ENCODE measurements at places on chromosomes 4 and X.

DNA sequence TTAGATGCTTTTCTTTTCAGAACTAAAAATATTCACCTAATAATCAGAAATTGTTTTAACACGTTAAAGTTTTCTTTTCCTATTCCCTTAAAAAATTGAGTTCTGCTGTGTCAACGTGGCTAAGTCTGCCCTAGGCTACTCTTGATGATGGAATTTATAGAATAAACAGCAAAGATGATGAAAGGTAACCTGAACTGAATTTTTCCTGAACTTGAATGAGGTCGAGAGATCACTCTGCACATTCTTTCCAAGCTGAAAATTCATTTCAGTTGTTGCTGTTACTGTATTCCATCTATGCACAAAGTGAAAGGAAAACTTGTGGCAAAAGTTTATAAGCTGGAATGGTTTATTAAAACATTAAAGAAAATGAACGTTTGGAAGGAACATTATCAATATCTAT is 245.9 kb upstream of the GIMD1 start:
- DNase-seq, result no peak

DNA sequence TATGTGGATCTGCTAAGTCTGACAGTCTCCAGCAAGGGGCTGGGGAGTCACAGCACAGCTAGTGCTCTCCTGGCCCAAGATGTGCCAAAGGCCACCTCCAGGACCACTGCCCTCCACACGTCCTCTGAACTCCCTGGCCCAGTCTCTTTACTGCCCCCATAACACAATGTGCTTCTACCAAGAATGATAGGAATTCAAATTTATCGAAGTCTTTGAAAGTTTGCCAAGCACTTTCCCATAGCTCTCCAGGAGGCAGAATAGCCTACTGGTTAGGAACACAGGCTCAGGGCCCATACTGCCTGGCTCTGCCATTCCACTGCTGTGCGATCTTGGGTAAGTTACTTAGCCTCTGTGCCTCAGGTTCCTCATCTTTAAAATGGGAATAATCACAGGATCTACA is 86.7 kb downstream of the NHSL2 start:
- no peak for DNase-seq

DNA sequence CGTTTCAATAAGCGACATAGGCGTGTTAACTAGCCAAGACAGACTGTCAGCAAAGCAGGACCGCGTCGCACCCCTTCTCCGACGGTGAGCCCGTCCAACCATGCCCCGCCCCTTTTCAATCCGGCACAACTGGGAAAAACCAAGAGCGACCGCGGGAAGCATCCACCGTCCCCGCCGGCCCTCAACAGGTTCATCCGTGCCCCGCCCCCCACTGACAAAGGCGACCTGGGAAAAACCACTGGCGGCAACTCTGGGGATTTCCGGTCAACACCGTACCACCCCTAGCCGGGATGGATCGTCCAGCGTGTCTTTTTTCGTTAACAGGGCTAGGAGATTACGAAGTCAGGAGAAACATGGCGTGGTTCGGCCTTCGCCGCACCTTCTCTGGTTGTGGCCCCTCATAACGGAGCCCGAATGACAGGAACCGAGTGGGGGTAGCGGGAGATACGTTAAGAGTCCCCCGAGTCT is 377 bp downstream of the TIMM17B start:
- DNase-seq, result no peak

DNA sequence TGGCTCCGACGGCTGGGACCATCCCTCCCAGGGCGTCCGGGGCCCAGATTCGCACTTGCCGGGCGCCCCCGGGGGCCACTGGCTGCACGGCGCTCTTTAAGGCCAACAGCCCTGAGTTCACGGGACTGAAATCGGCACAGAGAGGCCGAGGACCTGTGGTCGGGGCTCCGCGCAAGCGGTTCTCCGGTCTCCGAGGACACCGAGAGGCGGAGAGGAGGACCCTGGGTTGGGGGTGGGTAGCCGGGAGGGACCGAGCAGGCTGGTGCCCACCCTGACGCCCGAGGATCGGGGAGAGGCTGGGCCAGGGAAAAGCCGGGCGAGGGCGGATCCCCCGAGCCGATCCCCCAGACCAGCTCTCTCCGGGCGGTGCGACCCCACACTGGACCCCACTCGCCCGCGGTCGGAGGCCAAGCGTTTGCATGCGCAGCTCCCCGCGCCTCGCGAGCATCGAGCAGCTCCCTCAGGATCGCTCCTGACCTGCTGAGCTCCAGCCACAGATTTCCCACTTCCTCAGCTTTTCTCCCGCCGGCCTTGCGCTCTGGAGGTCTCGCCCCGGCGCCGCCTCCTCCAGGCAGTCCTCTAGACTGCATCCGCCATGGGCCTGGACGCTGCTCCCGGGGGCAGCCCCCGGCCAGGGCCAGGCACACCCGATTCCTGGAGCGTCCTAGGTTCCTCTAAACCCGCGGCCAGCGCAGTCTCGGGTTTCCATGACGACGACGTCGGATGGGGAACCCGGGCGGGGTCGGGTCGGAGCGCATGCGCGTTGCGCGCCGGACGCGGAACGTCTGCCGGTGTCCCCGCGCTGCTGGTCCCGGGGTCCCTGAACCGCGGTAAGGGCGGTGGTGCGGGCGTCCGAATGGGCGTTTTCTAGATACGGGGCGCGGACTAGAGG is 17.6 kb upstream of the NAT8L start:
- DNase-seq, result peak; percentile 62

GRCh38 chrX:39678914-39679313 is 418.8 kb downstream of the BCOR start:
- DNase-seq, result no peak
